NCI-H510A (cell line): ENCODE measurements at places on chromosomes 13 and 19.

DNA sequence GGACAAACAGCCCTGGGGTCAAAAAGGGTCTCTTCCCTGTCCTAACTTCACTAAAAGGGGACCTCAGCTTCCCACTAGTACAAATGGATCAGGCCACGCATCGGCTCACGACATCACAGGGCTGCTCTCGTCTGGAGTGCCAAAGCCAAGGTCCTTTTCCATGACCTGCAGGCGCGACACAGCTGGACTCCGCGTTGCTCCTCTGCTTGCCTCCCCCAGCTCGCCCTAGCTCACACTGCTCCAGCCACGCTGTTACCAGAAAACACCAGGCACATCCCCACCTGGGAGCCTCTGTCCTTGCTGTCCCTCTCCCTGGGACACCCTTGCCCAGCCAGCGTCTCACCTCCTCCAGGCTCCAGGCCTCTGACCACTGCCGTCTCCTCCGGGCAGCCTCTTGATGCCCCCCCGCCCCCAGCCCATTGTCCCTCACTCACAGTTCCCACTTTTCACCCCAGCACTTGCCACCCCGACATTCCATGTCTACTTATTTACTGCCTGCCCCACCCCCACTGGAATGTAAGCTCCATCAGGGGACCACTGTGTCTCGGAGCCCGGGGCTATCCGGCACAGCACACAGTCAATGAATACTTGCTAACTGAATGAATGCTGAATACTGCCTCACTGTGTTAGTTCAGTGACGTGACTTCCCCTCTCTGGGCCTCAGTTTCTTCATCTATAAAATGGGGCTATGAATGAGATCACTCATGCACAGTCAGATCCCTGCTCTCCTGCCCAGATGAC lies 20.7 kb downstream of the AKT2 start:
- no peak for DNase-seq

- DNase-seq: no peak
Observed at GRCh38 chr19:45613926-45614725, 12.1 kb upstream of the GPR4 start.

GRCh38 chr19:22052644-22053013 lies 345 bp downstream of the ZNF257 start:
- peak; percentile 24 for DNase-seq

DNA sequence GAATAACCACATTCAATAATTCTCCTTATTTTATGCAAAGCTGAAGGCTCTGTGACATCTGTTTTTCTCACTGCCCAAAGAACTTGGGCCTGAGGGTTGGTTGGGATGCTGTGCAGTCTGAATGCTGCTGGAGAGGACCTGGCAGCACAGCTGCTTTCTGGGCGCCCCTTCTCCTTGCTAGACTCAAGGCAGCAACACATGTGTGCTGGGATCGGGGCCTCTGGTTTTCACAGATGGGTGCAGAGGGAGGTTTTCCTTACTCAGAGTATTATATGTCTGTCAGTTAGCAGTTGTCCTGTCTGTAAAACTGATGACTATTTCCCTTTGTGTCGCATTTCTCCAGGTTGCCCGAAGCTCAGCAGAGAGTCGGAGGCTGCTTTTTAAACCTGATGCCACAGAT lies 53.2 kb upstream of the TEX29 start:
- no peak for DNase-seq

DNA sequence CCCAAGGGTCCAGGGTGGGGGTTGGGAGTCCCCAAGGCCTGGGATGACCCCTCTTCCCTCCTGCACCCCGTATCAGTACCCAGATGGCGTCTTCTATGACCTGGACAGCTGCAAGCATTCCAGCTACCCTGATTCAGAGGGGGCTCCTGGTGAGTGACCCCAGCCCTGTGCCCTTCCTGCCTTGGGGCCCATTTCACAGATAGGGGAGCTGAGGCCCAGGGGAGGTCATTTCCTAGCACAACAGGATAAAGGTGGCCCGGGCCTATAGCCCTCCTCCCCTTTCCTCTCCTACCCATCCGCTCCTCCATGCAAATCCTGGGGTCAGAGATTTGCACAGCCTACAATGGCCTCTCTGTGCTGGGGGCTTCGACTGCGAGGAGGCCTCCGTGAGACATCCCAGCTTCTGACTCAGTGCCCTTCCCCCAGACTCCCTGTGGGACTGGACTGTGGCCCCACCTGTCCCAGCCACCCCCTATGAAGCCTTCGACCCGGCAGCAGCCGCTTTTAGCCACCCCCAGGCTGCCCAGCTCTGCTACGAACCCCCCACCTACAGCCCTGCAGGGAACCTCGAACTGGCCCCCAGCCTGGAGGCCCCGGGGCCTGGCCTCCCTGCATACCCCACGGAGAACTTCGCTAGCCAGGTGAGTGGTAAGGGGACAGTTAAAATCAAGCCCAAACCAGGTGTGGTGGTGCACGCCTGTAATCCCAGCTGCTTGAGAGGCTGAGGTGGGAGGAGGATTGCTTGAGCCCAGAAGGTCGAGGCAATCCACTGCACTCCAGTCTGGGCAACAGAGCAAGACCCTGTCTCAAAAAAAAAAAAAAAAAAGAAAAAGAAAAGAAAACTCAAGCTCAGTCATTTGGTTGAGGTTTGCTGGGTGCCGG lies 3.9 kb downstream of the SPIB start:
- DNase-seq: no peak

DNA sequence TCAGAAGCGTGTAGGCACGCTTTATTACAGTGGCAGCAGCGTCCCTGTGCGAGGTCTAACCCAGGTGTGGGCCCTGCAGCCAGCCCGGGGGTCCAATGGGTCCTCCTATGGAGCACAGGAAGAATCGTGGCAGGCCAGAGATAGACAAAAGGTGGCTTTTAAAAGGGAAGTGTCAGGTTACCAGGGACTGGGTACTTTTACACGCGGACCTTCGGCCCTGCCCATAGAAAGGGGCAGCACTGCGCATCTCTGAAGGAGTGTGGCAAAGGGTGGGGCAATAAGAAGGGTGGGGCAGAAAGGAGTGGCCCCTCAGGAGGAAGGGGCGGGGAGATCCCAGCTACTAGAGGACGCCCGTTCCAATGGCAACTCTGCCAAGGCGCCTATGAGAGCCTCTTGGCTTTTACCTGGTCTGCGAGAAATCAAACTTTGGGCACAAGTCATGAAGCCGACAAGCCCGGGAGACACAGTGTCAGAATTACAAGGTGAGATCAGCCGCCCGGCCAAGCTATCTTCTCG lies 1419.8 kb downstream of the UQCRFS1 start:
- DNase-seq: peak; percentile 87

GRCh38 chr19:2610637-2611482 lies 91.6 kb downstream of the GNG7 start:
- no peak for DNase-seq
